Activated effector memory CD4-positive, alpha-beta T cell treated with Interleukin-2 at 50 U/mL for 16 hours (primary cell): ENCODE measurements at places on chromosomes 4 and X.

- DNase-seq: no peak
Observed at GRCh38 chrX:16251782-16252181, 84.5 kb downstream of the MAGEB17 start.

DNA sequence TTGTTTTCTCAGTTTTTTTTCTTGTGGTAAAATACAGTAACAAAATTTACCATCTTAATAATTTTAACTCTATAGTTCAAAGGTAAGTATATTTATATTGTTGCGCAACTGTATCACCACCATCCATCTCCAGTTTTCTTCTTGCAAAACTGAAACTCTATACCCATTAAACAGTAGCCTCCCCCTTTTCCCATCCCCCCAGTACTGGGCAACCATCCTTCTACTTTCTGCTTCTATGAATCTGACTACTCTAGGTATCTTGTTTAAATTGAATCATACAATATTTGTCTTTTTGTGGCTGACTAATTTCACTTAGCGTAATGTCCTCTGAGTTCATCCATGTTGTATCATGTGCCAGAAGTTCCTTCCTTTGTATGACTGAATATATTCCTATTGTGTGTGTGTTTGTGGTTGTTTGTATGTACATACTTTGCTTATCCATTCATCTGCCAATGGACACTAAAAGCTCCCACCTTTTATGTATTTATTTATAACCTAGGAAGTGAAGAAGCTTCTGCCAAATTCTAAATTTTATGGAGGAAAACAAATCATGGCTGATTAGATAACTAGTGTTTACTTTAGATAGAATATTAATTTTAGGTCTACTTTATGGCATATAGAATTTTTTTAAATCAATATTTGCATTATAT lies 10.0 kb downstream of the ABHD18 start:
- DNase-seq: no peak

DNA sequence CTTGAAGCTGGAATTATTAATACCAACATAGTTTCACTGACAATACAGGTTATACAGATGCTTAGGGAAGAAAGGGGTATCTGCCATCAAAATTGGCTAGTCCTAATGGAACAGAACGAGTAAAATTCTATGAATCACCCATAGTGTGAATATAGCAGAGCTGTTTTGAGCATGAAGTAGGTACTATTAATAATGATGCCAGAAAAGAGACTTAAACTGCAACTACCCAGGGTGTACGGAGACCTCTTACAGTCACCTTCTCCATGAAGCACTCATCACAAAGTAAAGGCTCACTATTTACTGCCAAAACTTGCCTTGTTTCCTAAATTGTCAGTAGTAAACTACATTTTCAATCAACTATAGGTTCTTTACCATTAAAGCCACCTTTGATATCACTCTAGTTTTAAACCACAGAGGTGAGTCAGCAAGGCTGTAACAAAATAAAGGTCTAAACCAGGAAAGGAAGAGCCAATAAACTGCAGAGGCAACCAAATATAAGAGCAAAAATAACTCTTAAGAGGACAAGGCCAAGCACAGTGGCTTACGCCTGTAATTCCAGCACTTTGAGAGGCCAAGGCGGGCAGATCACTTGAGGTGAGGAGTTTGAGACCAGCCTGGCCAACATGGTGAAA lies 114.4 kb downstream of the FRYL start:
- no peak for DNase-seq

DNA sequence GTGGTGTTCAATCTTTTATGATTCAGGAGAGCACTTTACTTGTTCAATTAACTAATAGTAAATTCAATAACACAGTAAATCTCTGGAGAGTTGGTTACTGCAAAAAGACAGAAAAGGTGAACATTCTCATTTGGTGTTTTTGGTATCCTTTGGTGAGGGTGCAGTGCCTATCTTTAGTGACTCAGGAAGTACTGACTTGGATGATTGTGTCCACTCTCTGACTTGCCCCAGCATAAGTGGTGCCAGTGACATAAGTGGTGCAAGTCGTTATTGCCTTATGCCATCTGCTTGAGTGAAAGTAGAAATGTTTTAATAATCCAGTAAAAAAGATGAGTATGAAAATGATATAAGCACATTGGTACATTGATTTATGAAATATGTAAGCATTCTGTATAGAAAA lies 27.0 kb downstream of the GUCY1B1 start:
- DNase-seq: no peak

DNA sequence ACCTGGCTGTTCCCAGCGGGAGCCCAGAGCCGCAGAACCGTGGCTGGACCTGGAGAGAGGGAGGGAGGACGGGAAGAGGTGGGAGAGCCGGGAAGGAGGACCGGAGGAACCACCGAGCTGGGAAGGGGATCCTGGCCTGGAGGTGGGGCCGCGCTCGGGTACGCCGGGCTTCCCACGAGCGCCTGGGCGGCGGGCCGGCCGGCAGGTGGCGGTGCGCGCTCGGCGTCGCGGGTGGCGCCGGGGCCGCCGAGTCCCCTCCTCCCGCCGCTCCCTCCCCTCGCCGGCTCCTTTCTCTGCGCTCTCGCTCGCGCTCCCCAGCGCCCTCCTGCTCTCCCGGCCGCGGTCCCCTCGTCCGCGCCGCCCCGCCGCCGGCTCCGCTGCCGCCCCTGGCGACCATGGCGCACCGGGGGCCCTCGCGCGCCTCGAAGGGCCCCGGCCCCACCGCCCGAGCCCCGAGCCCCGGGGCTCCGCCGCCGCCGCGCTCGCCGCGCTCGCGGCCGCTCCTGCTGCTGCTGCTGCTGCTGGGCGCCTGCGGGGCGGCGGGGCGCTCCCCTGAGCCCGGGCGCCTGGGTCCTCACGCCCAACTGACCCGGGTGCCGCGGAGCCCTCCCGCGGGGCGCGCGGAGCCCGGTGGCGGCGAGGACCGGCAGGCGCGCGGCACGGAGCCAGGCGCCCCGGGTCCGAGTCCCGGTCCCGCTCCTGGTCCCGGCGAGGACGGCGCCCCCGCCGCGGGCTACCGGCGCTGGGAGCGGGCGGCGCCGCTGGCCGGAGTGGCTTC lies at the start of gene SORCS2:
Gene SORCS2, plus strand, starts transcription at position 287 of the 778 bp plus-strand sequence.
- peak; percentile 10 for DNase-seq

- DNase-seq: no peak
Observed at GRCh38 chr4:33518856-33519255, 2725.5 kb downstream of the ARAP2 start.

DNA sequence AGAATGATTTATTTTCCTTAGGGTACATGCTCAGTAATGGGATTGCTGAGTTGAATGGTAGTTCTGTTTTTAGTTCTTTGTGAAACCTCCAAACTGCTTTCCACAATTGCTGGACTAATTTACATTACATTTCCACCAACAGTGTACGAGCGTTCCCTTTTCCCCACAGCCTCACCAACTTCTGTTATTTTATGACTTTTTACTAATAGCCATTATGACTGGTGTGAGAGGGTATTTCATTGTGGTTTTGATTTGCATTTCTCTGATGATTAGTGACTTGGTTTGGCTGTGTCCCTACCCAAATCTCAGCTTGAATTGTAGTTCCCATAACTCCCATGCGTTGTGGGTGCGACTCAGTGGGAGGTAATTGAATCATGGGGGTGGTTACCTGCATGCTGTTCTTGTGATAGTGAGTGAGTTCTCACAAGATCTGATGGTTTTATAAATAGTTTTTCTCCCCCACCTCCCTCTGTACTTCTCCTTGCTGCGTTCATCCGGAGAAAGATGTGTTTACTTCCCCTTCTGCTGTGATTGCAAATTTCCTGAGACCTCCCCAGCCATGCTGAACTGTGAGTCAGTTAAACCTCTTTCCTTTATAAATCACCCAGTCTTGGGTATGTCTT lies 95.1 kb downstream of the GBA3 start:
- DNase-seq: no peak

DNA sequence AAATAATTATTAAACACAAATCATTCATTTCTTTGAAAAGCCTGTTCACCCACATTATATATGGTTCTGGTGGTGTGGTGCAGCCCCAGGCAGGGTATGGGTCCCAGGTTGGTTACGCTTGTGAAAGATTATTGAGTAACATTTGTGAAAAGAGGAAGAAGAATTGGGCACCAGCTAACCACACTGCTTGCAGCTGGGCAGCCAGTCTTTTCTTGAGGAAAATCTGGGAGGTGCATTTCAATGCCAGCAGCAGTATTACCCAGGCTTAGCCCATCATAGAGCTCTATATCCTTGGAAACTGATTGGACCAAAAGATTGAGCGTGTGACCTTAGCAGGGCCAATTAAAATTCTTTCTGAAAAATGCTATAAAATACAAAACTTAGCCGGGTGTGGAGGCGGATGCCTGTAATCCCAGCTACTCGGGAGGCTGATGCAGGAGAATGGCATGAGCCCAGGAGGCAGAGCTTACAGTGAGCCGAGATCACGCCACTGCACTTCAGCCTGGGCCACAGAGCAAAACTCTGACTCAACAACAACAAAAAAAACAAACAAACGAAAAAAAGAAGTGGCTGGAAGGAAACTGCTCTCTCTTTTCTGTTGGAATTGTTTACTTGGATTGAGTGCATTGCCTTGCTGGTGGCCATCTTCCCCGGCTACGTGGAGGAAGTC lies 9.7 kb upstream of the PLAC8 start:
- DNase-seq: no peak

DNA sequence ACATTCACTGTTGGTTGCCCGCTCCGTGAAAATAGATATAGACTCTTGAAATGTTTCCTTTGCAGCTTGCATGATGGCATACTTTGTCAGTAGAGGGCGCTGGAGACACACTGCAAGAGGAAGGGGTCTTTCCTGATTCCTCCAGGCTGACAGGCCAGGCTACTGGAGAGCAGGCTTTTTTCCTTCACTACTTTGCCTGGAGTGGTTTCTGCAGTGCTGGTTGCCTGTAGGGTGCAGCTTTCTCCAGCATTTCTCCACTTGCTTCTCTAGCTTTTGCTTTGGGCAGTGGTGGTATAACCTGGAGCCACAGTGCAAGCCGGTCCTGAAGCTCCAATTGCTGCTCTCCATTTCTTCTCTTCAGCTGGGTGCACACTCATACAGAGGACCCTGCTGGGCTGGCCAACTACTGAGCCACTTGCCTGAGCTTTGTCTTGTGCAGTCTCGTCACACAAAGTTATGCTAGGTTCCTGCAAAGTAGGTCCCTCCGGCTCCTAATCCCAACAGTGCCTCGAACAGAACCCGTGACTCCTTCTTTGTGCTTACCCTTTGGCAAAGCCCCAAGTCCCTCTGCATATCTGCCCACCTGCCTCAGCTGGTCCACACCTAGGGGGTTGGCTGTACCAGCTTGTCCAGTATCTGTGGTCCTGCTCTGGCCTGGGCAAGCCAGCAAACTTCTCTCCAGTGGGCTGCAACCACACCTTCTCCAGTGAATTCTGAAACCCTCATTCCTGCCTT lies 46.3 kb downstream of the RASSF6 start:
- DNase-seq: no peak

- DNase-seq: no peak
Observed at GRCh38 chrX:134749706-134750445, 91.6 kb upstream of the PLAC1 start.

GRCh38 chr4:13349096-13349495 lies 135.0 kb downstream of the RAB28 start:
- no peak for DNase-seq

DNA sequence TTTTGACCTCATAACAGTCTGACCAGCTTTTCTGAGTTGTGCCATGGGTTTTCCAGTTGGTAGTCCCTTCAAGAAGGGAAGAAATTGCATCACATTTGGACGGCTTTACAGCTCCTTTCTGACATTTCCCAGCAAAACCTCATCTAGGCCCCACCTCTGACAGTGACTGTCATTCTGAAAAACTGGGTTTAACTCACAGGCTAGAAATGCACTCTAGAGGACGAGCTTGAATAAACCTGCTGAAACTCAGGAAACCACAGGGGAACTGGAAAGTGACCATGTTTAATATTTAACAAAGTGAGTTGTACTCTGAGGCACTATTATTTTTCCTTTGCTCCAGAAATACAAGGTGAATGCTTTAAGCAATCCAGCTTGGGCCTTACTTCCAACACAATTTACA lies 434.3 kb upstream of the RASGEF1B start:
- DNase-seq: no peak

- DNase-seq: no peak
Observed at GRCh38 chrX:5474282-5474681, 754.4 kb downstream of the NLGN4X start.

DNA sequence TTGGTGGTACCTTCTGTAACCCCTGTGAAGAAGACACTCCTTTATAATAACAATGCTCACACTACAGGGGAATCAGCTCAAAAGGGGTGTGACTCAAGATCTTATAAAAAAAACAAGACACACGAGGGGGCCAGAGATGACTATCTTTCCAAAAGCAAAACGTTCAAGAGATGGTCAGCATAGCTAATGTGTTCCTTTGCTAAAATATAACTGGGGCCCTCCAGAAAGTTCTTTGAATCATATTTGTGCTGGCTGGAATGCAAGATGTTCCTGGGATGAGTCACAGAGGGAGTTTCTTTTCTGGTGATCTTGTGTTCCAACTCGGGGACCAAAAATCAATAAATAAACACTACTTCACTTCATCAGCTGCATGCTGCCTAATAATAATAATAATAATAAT lies 46.5 kb downstream of the RAI2 start:
- no peak for DNase-seq

GRCh38 chr4:22369901-22370562 lies 145.8 kb downstream of the ADGRA3 start:
- DNase-seq: no peak

- DNase-seq: no peak
Observed at GRCh38 chrX:5086388-5086787, 1142.3 kb downstream of the NLGN4X start.

DNA sequence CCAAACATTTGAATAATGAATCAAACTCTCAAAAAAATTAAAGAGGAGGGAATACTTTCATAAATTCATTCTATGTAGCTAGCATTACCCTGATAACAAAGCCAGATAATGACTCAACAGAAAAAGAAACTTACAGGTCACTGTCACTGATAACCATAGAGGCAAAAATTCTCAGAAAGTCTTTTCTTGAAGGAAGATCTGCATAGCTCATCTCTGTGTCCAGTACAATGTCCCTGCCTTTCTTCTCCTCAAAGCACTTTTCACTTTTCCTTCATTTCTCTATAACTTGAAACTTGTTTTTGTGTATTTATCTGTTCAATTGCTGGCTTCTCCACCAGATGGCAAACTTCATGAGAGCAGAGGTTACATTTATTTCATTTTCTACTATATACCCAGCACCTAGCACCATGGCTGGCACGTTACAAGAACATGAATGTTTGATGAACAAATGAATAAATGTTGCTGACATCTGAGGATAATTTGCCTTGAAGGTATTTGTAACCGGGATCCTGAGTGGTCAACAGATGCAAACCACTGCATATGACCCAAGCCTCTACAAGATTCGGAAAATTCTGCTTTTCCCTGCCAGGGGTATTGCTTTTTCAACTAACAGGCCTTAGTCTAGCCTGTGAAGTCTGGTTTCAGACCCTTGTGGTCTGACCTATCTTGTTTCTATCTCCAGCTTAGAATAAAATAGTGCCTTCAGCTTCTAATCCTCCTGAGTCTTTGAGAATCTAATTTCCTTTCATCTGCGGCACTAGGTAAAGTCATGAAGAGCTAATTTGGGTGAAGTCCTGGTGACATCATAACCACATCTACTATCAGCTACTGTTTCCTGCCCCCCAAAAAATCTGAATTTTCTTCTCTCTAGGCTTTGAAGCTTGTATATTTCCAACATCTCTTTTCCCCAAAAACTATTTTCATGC lies 52.5 kb upstream of the ANTXR2 start:
- peak; percentile 3 for DNase-seq

GRCh38 chr4:6876440-6876839 lies 33.2 kb upstream of the TBC1D14 start:
- DNase-seq: no peak

- no peak for DNase-seq
Observed at GRCh38 chr4:107520368-107520767, 199.7 kb downstream of the PAPSS1 start.

- no peak for DNase-seq
Observed at GRCh38 chrX:121666171-121666570, 618.8 kb downstream of the GLUD2 start.
